ENCODE measurements at places on chromosomes 3 and 15.

GRCh38 chr15:42367041-42367440 is 7.7 kb downstream of the CAPN3 start:
- no peak for DNase-seq

- DNase-seq: peak; percentile 67
Observed at GRCh38 chr3:101574388-101575112, 570 bp downstream of the PCNP start.

GRCh38 chr15:79769069-79769481 is 127.7 kb downstream of the MTHFS start:
- DNase-seq: no peak

DNA sequence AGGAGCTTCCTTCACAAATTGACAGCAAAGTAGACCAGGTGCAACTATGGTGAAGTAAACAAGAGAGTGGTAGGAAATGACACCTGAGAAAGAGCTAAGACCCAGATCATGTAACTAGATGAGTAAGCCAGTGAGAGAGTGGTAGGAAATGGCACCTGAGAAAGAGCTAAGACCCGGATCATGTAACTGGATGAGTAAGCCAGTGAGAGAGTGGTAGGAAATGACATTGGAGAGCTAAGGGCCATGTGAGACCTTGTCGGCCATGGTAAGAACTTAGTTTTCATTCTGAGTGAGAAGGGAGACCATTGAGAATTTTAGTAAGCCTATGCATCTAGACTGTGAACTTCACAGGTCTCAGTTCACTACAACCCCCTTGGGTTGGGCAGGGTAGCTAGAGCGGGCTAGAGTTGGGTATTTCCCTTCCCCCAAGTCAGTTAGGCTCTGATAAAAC is 5.4 kb upstream of the SENP7 start:
- no peak for DNase-seq

- DNase-seq: no peak
Observed at GRCh38 chr3:172258624-172259023, 189.6 kb downstream of the GHSR start.

DNA sequence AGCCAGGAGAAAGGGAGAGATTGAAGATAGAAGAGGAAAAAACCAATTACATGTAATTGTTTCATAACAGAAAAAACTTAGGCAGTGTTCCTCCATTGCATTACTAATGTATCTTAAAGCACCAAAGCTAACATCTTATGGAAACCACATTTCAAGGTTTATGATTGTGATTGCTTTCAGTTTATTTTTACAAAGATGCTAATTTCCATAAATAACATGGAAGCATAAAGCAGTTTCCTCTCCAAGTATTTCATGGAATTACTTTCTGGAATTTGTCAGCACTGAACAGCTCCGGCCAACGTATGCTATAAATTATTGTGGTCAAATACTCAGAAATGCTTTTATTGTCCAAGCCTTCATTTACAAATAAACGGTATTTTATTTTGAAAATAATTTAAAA is 11.6 kb downstream of the ADAMTSL3 start:
- DNase-seq: no peak

DNA sequence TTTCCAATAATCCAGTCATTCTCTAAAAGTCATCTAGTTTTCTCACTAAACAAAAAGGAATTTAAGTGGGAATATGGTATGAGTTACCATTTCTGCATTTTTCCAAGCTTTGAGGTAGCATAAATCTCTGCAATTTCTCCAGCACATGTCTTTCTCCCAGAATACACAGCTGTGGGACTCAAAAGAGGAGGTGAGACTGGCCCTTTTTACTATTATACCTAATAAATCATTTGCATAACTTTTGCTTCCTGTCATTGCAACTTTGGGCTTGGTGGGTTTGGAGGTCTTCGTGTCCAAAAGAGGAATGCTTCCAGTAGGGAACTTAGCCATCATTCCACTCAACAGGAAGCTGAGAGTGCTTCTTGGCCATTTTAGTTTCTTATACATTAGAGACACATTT is 94.8 kb downstream of the FMN1 start:
- DNase-seq: no peak

- DNase-seq: no peak
Observed at GRCh38 chr15:94282269-94283250, 51.2 kb downstream of the MCTP2 start.

DNA sequence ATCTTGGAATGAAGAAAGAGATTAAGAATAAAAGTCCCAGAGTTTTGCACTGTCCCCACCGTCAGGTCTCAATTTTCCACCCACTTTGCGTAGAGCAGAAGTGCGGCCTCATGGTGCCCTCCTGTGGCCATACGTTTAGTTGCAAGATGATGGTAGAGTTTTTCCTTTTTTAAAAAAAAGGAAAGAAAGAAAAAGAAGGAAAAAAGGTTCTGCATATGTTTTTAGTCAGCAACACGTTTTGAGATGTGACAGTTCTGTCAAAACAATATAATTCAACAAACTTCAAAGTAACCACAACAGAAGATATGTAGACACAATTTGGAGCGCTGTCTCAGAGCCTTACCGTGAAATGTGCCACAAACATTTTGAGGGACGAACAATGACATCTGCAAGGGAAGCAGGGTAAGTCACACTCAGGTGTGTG is 24.6 kb downstream of the EBLN2 start:
- DNase-seq: peak; percentile 28

- no peak for DNase-seq
Observed at GRCh38 chr3:146077181-146077580, 83.8 kb downstream of the PLOD2 start.

GRCh38 chr3:87318617-87319021 is 42.2 kb upstream of the POU1F1 start:
- DNase-seq: peak; percentile 62

DNA sequence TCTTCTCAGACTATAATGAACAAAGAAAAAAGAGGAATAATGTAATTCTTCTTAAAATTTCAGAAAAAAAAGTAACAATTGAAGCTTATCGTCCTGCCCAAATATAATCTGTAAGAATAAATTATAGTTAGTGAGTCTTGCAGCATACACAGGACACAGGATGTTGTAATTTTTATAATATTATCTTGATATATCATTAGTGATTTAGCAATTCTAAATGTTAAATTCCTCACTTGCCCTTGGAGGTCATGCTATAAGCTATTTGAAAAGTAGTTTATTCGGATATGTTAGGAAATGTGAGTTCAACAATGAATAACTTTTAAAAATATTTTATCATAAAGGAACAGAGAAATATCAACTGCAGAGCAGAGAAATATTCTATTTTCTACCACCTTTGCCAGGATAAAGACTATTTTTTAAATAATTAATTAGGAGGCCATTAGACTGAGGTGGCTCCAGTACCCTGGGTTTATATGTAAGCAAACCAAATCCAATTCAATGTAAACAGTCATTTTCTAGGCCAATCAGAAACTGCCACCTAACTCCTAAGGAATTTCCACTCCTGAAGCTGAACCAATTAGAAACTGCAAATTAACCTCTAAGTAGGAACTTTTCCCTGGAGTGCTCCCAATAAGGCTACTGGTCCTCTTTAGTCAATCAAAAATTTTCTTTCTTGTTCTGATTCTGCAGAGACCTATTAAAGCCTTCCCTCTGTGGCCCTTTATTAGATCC is 1109.3 kb downstream of the ROBO2 start:
- no peak for DNase-seq

GRCh38 chr3:131232711-131233267 is 148.8 kb upstream of the NUDT16 start:
- DNase-seq: no peak

GRCh38 chr3:50658416-50658815 is 16.3 kb upstream of the DOCK3 start:
- no peak for DNase-seq

GRCh38 chr3:57530071-57530608 is 14.0 kb downstream of the DNAH12 start:
- DNase-seq: no peak

DNA sequence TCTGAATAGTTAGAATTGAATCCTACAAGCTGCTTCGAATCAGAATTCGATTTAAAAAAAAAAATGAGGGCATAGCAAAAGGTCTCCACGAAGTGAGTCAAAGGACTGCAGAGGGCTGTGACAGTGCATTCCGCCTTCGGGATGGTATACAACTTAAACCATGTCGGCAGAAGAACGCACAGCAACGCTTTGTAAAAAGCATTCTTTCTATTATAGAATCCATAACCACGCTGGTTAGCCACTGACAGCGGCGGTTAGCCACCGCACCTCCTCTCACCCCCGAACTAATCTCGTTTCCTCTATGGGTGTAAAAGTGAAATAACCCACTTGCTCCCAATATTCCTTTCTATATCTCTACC is 664 bp upstream of the PIK3CA start:
- no peak for DNase-seq

GRCh38 chr3:144282313-144282712 is 310.7 kb downstream of the DIPK2A start:
- no peak for DNase-seq

DNA sequence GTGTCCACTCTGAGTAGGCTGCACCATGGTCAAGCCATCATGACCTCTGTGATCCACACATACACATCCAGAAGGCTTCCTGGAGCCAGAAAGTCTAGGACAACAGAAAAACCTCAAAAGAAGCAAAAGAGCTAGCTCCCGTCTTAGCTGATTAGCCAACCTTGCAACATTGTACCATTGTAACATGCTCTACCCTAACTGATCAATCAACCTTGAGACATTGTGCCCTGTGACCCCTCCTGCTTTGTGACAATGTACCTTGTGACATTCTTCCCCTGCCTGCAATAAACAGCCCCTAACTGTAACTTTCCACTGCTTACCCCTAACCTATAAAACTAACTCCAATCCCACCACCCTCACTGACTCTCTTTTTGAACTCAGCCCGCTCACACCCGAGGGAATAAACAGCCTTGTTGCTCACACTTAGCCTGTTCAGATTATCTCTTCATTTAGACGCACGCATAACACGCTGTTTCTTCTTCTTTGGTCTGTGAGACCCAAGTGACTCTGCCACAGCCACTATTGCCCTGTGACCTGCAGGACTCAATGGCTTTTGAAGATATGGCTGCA is 1104.6 kb downstream of the OTOL1 start:
- DNase-seq: no peak

DNA sequence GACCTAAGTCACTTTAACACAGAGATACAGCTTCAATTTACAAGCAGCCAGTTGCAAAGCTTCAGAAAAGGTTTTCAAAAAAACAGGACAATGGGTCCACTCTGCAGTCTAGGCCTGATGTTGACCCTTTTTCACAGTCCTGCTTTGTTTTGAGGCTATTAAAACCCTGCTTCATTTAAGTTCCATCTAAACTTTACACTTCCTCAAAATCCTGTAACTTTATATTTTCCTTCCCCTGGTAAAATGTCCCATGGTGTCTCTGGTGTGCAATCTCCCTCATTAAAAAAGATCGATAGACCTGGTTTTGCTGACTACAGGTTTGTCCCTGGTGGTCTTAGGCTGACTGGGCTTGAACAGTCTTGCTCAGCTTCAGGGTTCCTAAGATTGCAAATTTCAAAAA is 5.1 kb upstream of the RPL14 start:
- DNase-seq: no peak

DNA sequence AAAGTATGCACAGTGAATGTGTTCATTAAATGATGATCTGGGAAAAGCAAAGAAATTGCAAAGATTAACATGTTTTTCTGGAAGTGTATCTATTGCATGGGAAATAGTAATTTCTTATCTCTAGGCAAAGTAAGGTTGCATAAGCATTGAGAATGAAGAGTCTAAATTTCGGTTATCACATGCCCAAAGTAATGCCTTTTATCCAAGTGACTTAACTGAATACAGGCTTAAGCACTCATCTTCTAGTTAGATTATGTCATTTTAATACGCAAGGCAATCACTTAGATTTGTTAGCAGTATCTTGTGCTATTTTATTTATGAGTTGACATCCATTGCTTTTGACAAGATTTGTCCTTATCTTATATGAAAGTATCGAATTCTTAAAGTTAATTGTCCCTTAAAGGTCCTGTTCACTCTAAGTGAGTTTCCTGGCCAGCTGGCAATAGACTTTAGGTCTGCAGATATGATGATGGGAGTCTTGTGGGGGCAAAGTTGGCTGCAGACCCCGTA is 100.5 kb downstream of the NAALADL2 start:
- DNase-seq: no peak

GRCh38 chr15:81942157-81942556 is 103.7 kb downstream of the MEX3B start:
- no peak for DNase-seq

DNA sequence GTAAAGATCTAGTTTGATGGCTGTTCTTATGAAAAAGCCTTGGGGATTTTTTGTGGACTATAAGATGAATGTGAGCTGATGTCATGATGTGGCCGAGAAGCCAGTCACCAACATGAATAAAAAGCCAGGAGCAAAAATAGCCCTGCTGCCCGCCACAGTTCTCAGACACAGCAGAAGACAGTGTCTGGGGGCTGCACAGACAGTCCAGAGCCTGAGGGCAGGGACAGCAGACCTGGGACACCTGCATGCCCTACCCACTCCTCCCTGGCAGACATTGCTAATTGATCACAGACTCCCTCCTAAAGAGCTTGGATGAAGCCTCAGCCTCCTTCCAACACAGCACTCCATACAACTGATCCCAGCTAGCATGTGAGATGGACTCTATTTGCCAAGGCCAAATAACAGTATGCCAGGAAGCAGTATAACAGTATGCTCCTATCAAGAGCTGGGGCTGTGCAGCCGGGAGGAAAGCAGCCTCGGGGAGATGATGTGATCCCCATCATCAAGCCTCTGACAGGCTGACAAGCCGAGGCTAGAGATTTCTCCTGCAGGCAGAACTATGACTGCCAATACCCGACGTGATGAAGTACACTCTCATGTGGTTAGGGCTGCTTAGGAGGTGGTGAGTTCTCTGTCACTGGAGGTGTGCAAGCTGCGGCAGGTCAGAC is 105.4 kb upstream of the RPL32 start:
- no peak for DNase-seq

GRCh38 chr3:13666781-13667709 is 118.1 kb downstream of the FBLN2 start:
- no peak for DNase-seq

- DNase-seq: peak; percentile 92
Observed at GRCh38 chr15:64153480-64154367, 2.2 kb downstream of the SNX22 start.

- no peak for DNase-seq
Observed at GRCh38 chr3:110851736-110852135, 219.9 kb upstream of the NECTIN3 start.

DNA sequence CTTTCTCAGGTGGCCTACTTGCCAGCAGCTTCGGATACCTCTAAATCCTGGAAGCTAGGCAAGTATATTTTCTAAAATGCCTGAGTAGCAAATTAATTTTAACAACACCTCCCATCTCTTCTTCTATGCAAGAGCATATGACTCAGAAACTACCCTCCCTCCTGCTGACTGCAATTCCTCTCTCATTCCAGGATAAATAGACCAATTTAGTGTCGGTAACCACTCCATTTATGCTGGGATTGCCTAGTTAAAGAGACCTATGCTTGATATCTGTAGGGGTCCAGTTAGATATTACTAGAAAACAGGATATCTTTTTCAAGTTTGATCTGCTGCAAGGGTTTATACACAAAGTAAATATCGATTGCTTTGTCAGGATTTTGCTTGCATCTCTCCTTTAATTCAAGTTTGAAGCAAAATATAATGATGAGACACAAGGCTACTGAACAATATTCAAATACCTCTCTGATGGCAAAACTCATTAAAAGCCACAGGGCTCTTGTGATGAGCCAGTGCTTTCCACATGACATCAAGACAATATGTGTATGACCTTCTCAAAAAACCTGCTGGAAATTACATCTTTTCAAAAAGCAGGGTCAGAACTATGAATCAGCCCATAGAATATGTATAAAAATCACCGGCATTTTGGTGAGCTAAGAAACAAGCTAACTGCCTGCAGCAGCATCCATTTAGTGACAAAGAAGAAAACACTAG is 491.6 kb upstream of the NECTIN3 start:
- no peak for DNase-seq
